ENCODE measurements at places on chromosomes 13 and 19.

DNA sequence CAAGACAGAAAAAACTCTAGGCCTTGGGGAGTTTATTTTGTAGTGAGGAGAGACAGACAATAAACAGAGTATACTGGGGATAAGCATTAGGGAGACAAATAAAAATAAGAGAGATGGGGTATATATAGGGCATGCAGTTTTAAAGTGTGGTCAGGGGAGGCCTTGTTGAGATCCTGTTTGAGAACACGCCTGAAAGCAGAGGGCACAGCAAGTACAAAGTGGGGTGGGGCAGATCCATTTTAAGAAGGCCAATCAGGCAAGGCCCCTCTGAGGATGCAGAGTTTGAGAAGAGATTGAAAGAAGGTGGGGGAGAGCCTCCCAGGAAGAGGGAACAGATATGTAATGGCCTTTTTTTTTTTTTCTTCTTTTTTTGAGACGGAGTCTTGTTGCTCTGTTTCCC lies 2.1 kb downstream of the PPP2R1A start:
- DNase-seq: no peak

GRCh38 chr13:101026736-101027398 lies 352.3 kb upstream of the TMTC4 start:
- no peak for DNase-seq

GRCh38 chr19:10290876-10291553 lies 1.3 kb downstream of the ICAM5 start:
- DNase-seq: no peak

DNA sequence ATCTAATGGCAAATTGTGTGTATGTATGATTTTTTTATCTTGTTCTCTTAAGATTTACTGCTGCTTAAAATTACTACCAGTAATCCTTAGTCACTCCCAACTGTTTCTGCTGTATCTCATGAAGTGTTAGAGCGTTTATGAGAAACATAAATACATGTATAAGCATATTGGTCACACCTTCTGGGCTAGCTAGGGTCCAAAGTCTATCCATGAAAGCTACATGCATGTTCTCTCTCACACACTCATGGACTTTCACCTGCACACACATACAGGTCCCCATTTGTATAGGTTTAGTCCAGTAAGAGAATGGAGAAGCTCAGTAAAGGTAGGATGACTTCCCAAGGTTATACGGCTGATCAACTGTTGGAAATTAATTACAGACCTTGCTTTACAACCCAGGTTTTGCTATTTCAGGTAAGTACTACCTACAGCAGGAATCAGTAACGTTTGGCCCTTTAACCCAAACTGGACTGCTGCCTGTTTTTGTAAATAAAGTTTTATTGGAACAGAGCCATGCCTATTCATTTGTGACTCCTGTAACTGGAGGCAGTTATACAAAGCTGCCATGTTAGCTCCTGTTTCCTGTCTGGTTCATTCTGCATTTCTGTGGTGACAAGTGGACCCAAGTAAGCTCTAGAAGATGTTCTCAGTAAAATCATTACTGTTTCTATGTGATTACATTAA lies 15.3 kb downstream of the METTL21C start:
- DNase-seq: no peak

GRCh38 chr13:36674337-36675212 lies 755 bp downstream of the SERTM1 start:
- DNase-seq: no peak

Measured in NCI-H446 treated with DMSO at 0.1 percent for 48 hours (cell line).